SJCRH30 (cell line): ENCODE measurements at places on chromosomes 7 and 10. TPM values are rescaled to one million over a fixed set of nuclear protein-coding genes. Genes with fewer than 3 reads are reported as not detected.

The KCND2 gene
- total RNA-seq = not detected in 2 replicates

The AFAP1L2 gene
- total RNA-seq = 1.8 and 2.2 TPM in 2 replicates

The SMO gene
- 40.5 and 43.2 TPM in 2 replicates for total RNA-seq

The GRID1 gene
- total RNA-seq = not detected in 2 replicates

The GIMAP7 gene
- total RNA-seq = not detected in 2 replicates

DNA sequence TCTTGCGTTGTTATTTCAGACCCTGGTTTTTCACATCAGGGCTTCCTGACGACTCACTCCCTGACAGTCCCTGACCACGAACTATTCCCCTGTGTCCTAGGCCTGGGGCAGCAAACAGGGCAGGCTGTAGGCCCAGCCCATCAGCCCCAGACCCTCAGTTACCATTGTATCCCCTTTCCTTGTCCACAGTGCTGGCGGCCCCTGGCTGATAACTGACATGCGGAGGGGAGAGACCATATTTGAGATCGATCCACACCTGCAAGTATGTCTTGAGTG, 50.5 kb upstream of the TRIM8 start:
- DNase-seq = no peak
- H3K4me3 ChIP-seq = no peak overlapping the region
- H3K27ac ChIP-seq = no peak overlapping the region
- peaks cover 6% of the 10 kb centered on the region; the same call in 1 of the 2 replicates for H3K4me1 ChIP-seq
- H3K27me3 ChIP-seq = no peaks in the 10 kb centered on the region
